Stimulated activated CD4-positive, alpha-beta T cell treated with anti-CD3 and anti-CD28 coated beads, Interleukin-1b, Interleukin-23, amount 100 ng/mL, for 1 hour (primary cell): ENCODE measurements at places on chromosomes 7 and 10.

- DNase-seq, result no peak
Measured at GRCh38 chr10:16987976-16988610, 141.5 kb downstream of the CUBN start.

DNA sequence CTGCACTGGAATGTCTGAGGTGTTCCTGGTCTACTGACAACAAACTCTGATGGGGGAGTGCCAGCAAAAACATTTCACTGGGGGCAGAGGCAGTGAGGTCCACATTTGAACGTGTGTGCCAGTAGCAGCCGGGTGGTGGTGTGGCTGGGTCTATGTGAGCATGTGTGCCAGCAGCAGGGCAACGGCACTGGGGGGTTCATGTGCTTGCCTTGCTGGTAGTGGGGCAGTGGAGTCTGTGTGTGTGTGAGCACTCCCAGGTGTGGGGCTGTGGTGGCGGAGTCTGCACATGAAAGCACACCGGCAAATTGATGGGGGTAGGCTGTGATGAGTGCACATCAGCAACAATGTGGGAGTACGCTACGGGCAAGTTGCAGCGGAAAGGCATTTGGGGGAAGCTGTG lies 49.4 kb upstream of the SORCS1 start:
- DNase-seq, result no peak

DNA sequence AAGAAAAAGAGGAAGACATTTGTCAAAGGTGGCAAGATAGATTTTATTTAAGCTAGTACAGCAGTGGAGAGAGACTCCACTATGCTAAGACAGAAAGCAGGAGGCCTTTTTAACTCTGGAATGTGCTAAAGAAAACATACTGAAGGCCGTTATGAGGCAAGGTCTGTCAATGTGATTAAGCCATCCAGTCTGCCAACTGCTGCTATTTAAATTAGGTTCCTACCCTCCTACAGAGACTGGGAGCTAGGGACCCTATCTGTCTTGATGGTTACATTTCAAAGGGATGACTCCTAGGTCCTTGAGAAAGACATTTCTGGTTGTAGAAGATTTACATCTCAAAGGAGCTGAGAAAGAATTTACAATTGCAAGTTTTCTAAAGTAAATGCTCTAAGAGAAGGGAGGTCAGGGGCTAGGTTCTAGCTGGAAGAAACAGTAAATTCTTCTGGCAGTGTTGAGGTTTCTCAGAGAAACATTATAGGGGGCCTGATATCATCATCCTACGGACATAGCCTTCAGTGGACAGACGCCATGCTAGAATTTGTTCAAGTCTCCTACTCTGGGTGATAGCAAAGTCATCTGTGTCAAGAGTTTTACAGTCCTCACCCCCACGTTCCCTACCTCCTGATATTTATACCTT lies 211.6 kb downstream of the PHF14 start:
- DNase-seq, result no peak

GRCh38 chr7:91206361-91206960 lies 57.8 kb upstream of the FZD1 start:
- DNase-seq, result no peak

DNA sequence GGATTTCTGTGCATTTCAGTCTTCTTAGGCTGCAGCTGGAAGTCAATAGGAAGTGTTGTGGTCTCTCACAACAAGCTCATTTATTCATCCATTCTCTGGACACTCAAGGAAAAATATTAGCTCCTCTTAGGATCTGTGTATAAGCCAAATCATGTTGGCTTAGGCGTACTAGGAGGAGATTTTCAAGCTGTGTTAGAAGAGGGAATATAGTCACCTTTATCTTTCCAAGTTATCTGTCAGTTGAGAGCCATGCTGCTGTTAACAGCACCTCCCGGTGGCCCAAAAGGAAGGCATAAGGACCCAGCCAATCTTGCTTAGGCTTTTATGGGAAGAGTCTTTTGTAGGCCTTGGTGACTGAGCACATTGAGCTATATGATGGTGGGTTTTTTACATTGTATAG lies 220.0 kb downstream of the LRMDA start:
- DNase-seq, result no peak

- peak; percentile 4 for DNase-seq
Measured at GRCh38 chr10:26890956-26891355, 30.2 kb upstream of the ABI1 start.

DNA sequence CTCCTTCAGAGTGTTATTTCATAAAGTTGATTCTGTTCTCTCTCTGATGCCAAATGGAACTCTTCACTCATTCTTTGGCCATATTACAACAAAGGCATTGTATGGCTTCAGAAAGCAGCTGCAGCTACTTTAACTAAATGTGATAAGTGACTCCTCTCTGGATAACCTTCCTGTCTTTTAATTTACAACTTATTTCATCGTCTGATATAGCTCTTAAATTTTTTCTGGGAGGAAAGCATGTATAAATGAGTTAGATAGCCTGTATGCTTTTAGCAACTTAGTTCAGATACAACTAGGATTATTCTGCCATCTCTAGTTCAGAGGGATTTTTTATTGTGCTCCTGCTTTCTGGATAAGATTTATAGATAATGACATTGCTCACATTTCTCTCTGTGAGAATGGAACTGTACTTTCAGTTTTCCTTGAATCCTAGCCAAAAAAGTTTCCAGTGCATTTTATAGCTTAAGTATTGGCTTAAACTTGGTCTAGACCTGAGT lies 57.5 kb downstream of the KLHDC10 start:
- no peak for DNase-seq

DNA sequence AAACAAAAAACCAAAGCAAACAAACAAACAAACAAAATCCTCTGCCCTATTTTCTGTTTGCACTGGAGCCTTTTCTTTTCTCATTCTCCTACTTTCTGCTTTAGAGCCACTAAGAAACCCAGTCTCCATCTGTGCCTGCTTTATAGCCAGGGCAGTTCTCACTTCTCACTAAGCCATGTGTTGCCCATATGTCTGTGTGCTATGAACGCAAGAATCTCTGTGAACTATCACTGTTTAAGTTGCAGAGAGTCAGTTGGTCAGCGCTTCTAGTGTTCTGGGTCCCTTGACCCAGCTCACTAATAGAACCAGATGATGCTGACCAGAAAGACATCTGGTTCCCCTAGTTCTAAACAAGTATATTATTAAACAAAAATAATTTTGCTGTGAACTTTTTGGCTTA lies 81.4 kb downstream of the FAM185A start:
- no peak for DNase-seq

- no peak for DNase-seq
Measured at GRCh38 chr7:91814189-91814588, 66.3 kb downstream of the MTERF1 start.

DNA sequence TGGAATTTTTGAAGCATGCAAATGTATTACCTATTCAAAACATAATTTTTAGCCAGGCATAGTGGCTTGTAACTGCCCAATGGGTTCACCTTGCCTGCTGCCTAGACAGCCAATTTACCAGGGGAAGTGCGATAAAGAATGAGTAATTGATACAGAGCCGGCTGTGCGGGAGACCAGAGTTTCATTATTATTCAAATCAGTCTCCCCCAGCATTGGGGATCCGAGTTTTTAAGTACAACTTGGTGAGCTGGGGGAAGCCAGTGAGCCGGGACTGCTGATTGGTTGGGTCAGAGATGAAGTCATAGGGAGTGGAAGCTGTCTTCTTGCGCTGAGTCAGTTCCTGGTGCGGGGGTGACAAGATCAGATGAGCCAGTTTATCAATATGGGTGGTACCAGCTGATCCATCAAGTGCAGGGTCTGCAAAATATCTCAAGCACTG lies 29.1 kb upstream of the NRBF2 start:
- no peak for DNase-seq
